ENCODE measurements at places on chromosomes 1 and 21.

DNA sequence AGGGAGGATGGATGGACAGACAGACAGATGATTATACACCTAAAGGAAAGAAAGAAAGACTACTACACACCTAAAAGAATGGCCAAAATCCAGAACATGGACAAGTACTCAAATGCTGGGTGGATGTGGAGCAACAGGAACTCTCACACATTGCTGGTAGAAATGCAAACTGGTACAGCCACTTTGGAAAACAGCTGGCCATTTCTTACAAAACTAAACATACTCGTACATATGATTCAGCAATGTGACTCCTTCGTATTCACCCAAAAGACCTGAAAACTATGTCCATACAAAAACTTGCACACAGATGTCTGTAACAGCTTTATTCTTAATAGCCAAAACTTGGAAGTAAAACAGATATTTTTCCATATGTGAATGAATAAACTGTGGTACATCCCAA is 51.3 kb downstream of the PRPF38A start:
- no peak for DNase-seq

DNA sequence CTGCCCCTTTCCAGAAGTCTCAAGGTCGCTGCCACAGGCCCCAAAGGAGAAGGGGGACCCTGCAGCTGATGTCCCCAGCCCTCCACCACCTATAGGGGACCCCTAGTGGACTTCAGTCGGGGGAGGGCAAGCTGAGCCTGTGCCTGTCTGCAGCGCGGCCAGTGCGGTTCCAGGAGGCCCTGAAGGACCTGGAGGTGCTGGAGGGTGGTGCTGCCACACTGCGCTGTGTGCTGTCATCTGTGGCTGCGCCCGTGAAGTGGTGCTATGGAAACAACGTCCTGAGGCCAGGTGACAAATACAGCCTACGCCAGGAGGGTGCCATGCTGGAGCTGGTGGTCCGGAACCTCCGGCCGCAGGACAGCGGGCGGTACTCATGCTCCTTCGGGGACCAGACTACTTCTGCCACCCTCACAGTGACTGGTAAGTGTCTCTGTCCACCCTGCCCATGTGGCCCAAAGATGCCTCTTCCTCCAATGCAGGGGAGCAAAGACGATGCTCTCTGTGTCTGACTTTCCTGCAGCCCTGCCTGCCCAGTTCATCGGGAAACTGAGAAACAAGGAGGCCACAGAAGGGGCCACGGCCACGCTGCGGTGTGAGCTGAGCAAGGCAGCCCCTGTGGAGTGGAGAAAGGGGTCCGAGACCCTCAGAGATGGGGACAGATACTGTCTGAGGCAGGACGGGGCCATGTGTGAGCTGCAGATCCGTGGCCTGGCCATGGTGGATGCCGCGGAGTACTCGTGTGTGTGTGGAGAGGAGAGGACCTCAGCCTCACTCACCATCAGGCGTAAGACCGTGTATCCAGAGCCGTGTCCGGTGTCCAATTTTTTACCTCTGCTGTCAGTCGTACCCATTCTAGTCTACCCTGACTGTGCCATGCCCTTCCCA is 79.9 kb downstream of the OBSCN start:
- DNase-seq: no peak

DNA sequence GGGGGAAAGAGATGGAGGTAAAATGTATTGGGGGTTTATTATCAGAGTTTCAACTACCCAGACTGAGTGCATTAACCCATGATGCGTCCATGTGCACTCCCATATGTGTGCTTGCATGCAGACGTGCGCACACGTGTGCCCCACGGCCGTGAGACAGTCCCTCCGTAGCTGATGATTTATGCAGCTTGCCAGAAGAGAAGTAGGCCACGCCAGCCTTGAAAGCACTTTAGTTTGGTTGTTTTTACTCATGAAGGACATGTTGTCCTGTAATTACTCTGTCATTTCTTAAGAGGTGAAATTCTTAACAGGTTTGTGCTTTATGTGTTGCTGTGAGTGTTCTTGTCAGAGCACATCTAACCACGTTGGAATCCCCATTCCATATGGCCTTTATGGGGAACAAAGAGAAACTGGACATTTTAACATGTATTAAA is 467.8 kb downstream of the LMO4 start:
- no peak for DNase-seq

GRCh38 chr1:25779894-25780293 is 20.1 kb upstream of the SELENON start:
- no peak for DNase-seq

GRCh38 chr1:57348921-57349320 is 74.9 kb downstream of the DAB1 start:
- DNase-seq: no peak

GRCh38 chr1:71377886-71378285 is 297.1 kb upstream of the ZRANB2 start:
- no peak for DNase-seq

GRCh38 chr1:154611150-154611862 is 3.3 kb upstream of the ADAR start:
- DNase-seq: no peak

DNA sequence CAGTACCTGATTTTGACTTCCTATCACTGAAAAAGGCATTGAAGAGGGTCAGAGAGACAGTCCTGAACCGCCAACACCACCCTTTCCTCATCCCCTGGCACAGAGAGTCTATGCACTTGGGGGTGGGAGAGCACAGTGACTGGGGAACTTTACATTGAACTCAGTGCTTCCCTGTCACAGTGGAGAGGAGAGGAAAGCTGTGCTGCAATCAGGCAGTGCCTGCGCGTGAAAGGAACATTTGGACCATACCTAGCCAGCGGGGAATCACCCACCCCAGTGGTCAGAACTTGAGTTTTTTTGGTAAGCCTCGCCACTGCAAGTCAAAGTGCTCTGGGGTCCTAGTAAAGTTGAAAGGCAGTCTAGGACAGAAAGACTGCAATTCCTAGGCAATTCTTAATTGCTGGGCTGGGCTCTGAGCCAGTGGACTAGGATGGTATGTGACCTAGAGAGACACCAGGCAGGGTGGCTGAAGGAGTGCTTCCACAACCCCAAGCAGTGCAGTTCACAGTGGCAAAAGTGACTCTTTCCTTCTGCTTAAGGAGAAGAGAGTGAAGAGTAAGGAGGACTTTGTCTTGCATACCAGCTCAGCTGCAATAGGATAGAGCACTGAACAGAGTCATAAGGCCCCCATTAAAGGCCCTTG is 9.4 kb upstream of the HENMT1 start:
- DNase-seq: no peak

DNA sequence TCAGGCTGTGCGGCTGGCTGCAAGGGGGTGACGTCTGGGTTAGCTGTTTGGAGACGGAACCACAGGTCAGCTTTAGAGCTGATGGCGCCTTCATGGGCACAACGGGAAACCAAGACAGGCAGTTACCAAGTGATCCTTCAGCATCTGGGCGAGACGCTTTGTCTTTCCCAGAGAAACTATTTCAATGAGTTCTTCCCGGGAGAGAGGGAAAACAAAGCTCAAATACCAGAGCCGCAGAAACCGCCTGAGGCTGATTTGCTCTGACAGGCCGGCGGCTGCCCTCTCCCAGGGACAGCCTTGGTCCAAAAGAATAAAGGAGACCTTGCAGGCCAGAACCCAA is 76.5 kb downstream of the CD58 start:
- no peak for DNase-seq

GRCh38 chr1:30449003-30449402 is 274.4 kb downstream of the MATN1 start:
- no peak for DNase-seq

DNA sequence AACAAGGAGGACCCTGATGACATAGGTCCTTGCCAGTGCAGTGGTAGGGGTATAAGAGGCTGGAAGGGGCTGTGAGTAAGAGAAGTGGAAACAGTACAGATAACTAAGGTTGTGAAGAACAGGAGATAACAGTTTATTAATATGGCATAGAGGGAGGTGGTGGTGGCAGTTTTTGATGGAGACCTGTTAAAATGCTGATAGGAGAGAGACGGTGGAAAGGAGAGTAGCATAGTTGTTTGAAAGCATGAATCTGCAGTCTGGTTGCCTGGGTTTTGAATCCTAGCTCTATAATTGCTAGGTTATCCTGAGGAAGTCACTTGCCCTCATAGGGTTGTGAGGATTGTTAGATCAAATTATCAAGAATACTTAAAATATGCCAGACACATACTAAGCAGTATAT is 19.4 kb downstream of the LRRC41 start:
- no peak for DNase-seq

DNA sequence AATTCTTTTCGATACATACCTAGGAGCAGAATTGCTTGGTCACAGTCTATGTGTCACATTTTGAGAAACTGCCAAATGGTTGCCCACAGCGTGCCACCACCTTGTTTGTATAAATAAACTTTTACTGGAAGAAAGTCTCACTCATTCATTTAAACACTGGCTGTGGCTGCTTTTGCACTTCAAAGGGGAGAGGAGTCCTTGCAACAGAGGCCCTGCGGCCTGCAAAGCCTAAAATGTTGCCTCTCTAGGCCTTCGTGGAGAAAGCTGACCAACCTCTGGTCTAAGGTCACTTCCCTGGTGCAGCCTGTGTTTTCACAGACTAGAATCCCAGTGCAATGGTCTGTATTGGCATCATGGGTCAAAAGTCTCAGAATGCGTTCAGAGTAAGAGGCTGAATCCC is 8.3 kb downstream of the RIPK4 start:
- no peak for DNase-seq

GRCh38 chr1:174997041-174997440 is 2.7 kb upstream of the CACYBP start:
- DNase-seq: no peak

- no peak for DNase-seq
These were observed 13.1 kb downstream of the OPTC start for GRCh38 chr1:203506858-203507626.

GRCh38 chr1:109356915-109357314 is 40.8 kb downstream of the SORT1 start:
- DNase-seq: no peak

Measured in cortex of kidney (tissue), 1 donor.